Stimulated activated CD8-positive, alpha-beta memory T cell treated with anti-CD3 and anti-CD28 coated beads, Interleukin-4, amount 100 ng/mL, for 48 hours (primary cell): ENCODE measurements at places on chromosomes 13 and 19.

- DNase-seq = no peak
Observed at GRCh38 chr13:33108620-33109019, 92.4 kb downstream of the KL start.

GRCh38 chr13:101303521-101303920 is 112.8 kb downstream of the NALCN start:
- no peak for DNase-seq

GRCh38 chr13:67231289-67232000 is 1.3 kb upstream of the PCDH9 start:
- no peak for DNase-seq

- no peak for DNase-seq
Observed at GRCh38 chr19:6113616-6114188, 3.4 kb upstream of the RFX2 start.

- no peak for DNase-seq
Observed at GRCh38 chr19:21751384-21751783, 16.0 kb downstream of the ZNF100 start.

DNA sequence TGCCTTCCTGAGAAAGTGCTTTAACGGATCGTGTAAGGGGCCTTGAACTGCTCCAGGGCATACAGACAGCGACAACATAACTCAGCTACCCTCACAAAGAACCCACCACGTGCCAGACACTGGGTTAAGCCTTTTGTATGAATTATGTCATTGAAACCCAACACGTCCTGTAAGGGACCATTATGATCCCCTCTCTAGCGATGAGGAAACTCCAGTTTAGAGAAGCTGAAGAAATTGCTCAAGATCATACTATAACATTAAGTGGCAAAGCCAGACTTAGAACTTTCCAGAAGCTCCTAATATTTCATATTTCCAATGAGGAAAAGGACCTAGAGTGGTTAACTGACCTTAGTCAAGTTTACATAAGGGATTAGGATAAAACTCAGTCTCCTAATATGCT is 57.0 kb upstream of the RAP2A start:
- DNase-seq = no peak

GRCh38 chr19:55703790-55704215 is 28.8 kb downstream of the EPN1 start:
- DNase-seq = peak; percentile 79

GRCh38 chr13:46062185-46062584 is 9.6 kb upstream of the ZC3H13 start:
- DNase-seq = no peak

- peak; percentile 67 for DNase-seq
Observed at GRCh38 chr13:22061371-22061805, 390.5 kb downstream of the FGF9 start.

DNA sequence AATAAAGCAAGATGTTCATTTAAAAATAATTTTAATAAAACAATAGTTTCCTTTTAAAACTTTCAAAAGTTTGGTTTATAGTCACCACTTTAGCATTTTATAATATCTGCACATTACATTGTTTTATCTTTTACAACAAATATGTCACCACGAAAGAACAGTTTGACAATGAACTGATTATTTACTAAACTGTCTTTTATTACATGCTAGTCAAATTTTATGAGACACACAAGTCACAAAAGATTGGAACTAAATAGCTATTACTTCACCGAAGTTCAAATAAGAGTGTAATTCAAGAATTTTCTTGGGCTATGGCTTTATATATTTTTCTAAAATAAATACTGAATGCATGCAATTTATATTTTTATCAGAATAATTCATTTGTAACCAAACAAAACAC is 57.5 kb upstream of the EEF1AKMT1 start:
- no peak for DNase-seq

DNA sequence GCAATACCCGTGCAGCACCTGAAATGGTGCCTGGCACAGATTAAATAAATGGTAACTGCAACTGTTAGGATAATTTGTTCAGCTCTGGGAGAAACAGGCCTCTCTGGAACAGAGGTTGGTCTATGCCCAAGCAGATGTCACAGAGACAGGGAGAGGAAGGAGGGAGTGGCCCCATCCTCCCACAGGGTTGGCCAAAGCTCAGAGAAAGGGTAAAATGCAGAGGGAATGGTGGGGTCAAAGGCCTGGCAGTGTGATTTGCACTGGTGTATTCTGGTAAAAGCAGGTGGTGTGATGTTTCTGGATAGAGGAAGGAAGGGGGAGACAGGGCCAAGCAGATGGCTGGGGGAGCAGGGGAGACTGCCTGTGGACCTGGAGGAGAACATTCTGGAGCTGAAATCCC is 9.4 kb downstream of the ZSCAN22 start:
- DNase-seq = no peak

DNA sequence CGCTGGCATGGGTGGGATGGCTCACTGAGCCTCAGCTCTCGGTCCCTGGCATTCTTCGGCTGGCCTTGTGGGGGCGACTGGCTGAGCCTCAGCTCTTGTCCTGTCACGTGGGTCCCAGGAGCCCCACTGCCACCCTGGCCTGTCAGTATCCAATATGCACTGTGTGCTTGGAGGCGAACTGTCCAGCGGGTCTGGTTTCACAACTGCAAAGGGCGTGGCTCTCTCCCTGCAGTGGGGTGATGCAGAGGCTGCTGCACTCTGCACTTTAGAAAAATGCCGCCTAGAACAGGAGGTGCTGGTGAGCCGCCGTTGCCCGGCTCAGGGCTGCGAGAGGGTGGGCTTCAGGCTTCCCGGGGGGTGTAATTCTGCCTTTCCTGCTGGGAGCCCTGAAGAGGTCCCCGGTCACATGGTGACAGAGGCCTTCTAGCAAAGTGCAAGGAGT is 17.0 kb upstream of the TMEM255B start:
- DNase-seq = no peak

DNA sequence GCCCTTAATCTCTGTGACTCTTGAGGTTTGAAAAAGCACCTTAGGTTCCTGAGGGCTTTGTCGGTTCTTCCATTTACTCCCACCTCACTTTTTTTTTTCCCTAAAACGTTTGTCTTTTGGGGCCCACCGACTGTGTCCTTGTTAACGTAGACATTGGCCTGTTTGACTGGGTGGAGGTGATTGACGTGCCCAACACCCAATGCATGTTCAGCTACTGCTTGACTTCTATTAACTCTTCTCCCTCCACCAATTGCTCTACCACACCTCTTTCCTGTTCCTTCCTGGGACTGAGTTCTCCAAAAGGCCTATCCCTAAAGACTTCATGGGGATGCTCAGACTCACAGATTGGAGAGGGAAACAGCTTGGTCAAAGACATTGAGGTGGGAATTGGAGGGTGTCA is 17.3 kb downstream of the CKM start:
- DNase-seq = no peak

DNA sequence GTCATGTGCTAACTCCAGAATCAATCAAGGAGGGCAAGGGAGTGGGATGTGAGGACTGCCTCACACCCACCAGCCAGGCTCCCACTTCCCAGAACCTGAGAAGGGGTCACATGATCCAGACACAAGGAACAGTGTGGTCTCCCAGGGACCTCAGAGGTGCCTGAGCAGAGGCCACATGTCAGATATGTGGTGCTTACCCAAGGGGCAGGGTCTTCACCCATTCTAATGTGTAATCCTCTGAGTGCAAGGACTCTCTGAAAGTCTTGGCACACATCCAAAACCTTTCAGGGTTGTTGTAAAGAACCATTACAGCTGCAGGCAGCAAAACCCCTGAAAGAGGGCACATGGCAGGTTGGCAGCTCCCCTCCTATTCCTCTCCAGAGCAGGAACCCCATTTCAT is 656.6 kb downstream of the UQCRFS1 start:
- DNase-seq = no peak

DNA sequence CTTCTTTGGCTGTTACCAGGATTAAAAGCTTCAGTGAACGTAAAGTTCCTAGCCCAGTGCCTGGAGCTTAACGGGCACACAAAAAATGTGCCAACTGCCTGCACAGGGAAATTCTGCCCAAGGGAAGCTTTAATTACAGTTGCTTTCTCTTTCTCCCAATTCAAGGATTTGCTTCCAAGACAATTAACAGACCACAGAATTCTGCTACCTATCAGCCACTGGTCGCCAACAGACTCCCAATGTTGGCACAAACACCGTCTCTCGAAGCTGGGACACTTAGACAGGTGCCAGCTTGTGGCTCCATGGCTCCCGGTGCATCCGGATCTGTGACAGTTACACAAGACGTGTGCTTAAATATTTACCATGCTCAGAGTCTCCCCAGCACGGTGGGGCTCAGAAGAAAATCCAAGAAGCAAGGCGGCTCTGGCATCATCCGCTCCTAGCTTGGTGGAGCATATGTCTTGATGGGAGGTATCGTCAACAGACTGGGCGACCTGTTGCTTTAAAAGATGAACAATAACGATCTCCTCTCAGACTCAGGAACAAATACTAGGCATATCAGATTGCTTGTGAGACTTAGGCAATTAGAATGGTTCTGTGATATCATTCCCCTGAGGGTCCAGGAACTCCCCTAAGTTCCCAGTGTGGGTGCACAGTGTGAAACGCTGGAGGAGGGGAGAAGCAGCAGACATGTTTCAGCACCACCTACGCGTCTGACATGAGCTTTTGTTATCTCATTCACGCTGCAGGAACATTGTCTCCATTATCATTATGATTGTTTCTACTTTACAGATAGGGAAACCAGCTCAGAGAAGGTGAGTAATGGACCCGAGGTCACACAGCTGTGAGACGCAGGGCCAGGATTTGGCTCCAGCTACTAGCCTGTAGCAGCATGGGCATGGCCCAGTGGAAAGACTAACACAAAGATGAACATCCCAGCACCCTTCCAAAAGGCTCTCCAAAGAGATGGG is 61.6 kb downstream of the ALOX5AP start:
- peak; percentile 58 for DNase-seq

DNA sequence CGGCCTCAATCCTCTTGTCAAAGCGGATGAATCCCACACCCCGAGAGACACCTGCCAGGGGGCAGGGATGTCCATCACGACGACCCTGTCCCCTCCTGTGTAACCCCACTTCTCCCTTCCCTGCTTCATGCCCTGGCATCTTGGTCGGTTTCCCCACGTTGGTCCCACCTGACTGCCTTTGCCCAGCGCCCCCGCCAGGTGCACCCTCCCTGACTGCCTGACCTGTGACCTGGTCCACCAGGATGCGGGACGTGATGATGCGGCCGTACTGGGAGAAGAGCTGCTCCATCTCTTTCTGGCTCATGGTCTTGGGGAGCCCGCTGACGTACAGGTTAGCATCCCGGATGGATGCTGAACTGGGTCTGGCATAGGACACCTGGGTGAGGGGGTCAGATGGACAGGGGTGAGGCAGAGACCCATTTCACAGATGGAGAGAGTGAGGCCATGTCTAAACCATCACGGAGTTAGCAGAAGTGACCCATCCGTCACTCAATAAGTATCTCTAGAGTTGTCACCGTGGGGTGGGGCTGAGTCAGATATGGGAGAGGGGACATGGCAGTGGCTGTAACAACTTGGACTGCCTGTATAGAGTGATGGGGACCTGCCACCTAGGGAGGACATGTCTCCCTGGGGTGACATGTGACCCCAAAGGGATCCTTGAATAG is 22.5 kb downstream of the ELAVL3 start:
- no peak for DNase-seq

GRCh38 chr13:95197548-95197947 is 103.7 kb downstream of the ABCC4 start:
- DNase-seq = no peak

GRCh38 chr19:7788178-7788932 is 25.3 kb downstream of the CLEC4M start:
- no peak for DNase-seq

DNA sequence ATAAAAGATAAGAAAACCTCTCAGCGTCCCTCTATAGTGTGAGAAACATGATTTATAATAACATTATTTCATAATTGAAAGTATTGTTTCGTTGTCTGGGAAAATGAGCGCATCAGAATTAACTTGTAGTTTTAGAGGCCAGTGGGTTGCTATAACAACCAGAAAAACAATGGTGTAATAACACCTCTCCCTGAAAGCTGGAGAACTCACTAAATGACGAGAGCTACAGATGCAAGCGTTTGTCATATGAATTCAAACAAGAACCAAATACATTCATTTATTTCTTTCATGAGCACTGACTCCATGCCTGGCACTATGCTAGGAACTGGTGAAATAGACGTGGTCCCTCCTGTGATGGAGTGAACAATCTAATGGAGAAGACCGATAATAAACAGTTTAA is 16.3 kb downstream of the KBTBD7 start:
- no peak for DNase-seq

- DNase-seq = no peak
Observed at GRCh38 chr13:102650444-102650843, 44.4 kb downstream of the METTL21C start.

DNA sequence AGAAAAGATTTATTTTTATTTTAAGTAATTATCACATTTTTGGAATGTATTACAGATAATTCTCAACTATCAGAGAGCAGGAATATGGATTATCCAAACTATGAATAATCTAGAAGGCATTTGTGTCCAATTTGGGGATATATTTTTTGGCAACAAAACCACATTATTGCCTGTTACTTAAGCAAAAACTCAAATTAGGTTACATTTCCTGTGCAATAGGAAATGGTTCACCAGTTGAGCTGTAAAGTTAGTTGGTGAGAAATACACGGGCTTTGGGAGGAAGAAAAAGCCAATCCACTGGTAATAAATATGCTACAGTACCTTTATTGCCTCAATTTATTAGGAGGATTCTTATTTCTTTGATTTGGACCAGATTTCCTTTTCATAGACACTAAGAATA is 1075.2 kb downstream of the PCDH9 start:
- no peak for DNase-seq

GRCh38 chr13:61414686-61415057 is 977 bp downstream of the PCDH20 start:
- no peak for DNase-seq

DNA sequence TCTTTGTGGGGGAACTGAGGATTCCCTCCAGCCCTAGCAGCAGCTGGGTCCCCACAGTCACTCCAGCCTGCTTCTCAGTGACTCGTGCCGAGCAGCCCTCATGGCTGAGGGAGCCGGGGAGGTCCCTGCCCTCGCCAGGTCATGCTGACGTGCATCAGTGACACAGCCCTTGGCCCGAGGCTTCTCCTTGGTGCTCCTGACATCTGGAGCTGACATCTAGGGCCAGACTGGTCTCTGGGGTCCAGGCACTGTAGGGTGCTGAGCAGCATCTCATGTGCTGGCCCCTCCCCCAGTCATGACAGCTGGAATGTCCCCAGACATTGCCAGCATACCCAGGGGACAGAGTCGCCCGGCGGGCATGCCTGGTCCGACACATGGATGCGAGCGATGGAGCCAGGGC is 14.4 kb downstream of the COMP start:
- no peak for DNase-seq
